Caco-2 (cell line): ENCODE measurements at places on chromosomes 4 and X. TPM values are rescaled to one million over a fixed set of nuclear protein-coding genes. Genes with fewer than 3 reads are reported as not detected.

GRCh38 chr4:66741081-66741480 lies 804.2 kb downstream of the CENPC start:
- H3K36me3 ChIP-seq: no peaks in the 10 kb centered on the region
- no peaks in the 10 kb centered on the region for H3K4me1 ChIP-seq
- H3K4me3 ChIP-seq: no peak overlapping the region
- no peaks in the 10 kb centered on the region for H3K27me3 ChIP-seq

- no peak for DNase-seq
- H3K4me3 ChIP-seq: no peak overlapping the region
- no peaks in the 10 kb centered on the region for H3K4me1 ChIP-seq
- no peak overlapping the region for H3K27ac ChIP-seq
These were observed 882.9 kb downstream of the RPA4 start for GRCh38 chrX:97766501-97767095.

GRCh38 chr4:1785592-1785991 lies 7.5 kb upstream of the FGFR3 start:
- H3K27ac ChIP-seq: no peak overlapping the region
- peaks cover 12% of the 10 kb centered on the region; the same call in 1 of the 2 replicates for H3K4me1 ChIP-seq
- H3K27me3 ChIP-seq: no peaks in the 10 kb centered on the region
- H3K4me3 ChIP-seq: no peak overlapping the region
- H3K36me3 ChIP-seq: no peaks in the 10 kb centered on the region

- DNase-seq: no peak
- H3K4me3 ChIP-seq: no peak overlapping the region
- H3K27me3 ChIP-seq: no peaks in the 10 kb centered on the region
- no peak overlapping the region for H3K27ac ChIP-seq
- H3K36me3 ChIP-seq: no peaks in the 10 kb centered on the region
- H3K4me1 ChIP-seq: no peaks in the 10 kb centered on the region
These were observed 523.1 kb downstream of the MID1IP1 start for GRCh38 chrX:39324233-39324930.

DNA sequence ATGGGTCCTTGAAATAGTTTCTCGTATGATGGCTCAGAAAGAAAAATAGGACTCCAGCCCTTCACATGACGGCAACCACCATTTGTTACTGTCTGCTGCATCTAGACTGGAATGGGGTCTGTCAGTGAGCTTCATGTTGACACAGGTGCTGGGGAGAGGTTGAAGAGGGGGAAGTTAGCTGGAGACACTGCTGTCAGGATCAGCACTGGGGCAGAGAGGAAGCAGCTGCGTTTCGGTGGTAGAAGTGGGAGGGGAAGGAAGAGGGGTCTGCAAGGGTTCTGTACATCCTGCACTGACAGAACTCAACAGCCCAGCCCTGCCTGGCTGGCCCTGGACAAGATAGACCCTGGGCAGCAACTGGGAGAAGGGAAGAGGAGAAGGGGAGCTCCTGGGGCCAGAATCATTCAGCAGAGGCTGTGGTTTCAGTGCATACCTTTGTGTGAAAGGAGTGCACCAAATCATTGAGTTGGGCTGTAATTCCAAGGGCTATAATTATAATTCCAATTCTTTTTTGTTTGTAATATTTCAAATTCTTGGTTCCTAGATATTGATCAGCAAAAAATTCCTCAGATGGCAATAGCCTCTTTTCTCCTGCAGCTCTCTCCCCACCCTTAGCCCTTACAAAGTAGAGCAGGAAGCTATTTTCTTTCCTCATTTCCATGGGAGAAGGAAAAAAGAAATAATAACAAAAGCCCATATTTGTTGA lies 119.4 kb upstream of the C1GALT1C1 start:
- DNase-seq: no peak
- H3K36me3 ChIP-seq: no peaks in the 10 kb centered on the region
- no peaks in the 10 kb centered on the region for H3K27me3 ChIP-seq
- H3K4me3 ChIP-seq: no peak overlapping the region
- H3K4me1 ChIP-seq: no peaks in the 10 kb centered on the region
- H3K27ac ChIP-seq: no peak overlapping the region

DNA sequence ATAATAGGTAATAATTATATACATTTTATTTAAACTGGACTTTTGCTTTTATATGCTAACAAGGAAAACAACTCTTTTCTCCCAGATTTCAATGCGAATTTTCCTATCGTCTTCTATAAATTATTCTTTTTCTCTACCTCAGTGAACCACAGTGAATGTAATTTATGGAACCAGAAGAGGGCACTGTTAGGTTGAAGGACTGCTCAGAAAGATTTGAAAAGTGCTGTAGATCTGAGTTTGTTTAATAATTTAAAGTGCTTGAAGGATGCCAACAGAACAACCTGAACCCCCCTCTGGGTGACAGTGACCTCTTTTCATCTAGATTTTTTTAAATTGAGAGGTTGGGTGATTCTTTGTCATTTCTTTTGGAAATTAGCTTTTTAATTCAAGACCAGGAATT lies 54.9 kb downstream of the PHOX2B start:
- no peak overlapping the region for H3K27ac ChIP-seq
- no peaks in the 10 kb centered on the region; the same call in 1 of the 2 replicates for H3K27me3 ChIP-seq
- H3K36me3 ChIP-seq: no peaks in the 10 kb centered on the region
- DNase-seq: no peak
- no peak overlapping the region for H3K4me3 ChIP-seq
- no peaks in the 10 kb centered on the region for H3K4me1 ChIP-seq

GRCh38 chr4:6281436-6282313 lies 12.0 kb downstream of the WFS1 start:
- DNase-seq: no peak
- H3K27ac ChIP-seq: peak overlapping the region; percentile 31
- no peak overlapping the region for H3K4me3 ChIP-seq
- H3K36me3 ChIP-seq: no peaks in the 10 kb centered on the region; the same call in 1 of the 2 replicates

GRCh38 chr4:48570646-48571220 lies 80.7 kb downstream of the ZAR1 start:
- H3K36me3 ChIP-seq: peaks cover 1% of the 10 kb centered on the region
- DNase-seq: no peak
- H3K27ac ChIP-seq: no peak overlapping the region

DNA sequence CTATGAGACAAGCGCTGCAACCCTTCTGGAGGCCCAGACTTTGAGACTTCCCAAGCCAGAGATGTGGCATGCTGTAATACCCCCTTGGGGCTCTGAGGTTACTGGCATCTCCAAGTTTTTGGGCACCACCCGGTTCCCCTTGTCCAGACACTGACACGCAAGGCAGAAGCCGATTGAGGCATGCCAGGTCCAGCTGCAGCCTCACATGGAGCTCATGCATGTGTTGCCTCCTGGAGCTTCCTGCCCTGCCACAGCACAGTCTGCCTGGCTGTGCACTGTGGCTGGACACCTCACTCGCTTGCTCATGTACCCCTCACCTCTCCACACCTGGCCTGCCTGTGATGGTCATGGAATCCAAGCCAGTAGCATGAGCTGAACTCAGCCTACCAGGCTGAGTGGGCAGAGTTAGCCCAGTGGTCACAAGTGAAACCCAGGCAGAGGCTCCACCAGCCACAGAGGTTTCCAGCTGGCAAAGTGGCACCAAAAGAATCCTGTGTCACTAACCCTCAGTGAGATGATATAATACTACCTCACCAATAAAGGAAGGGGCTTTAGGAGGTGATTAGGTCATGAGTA lies 789.2 kb upstream of the INTU start:
- H3K27ac ChIP-seq: no peak overlapping the region
- DNase-seq: no peak
- no peaks in the 10 kb centered on the region for H3K4me1 ChIP-seq
- no peaks in the 10 kb centered on the region for H3K36me3 ChIP-seq
- H3K4me3 ChIP-seq: no peak overlapping the region

The CCSER1 gene
- 3.6 and 4.1 TPM in 2 replicates for total RNA-seq

The FHL1 gene
- 0.16 TPM in 1 of 2 replicates, not detected in the other for total RNA-seq

The PAGE2 gene
- not detected in 2 replicates for total RNA-seq

The CTAG2 gene
- not detected in 2 replicates for total RNA-seq
